ENCODE measurements at places on chromosomes 2 and 18.

DNA sequence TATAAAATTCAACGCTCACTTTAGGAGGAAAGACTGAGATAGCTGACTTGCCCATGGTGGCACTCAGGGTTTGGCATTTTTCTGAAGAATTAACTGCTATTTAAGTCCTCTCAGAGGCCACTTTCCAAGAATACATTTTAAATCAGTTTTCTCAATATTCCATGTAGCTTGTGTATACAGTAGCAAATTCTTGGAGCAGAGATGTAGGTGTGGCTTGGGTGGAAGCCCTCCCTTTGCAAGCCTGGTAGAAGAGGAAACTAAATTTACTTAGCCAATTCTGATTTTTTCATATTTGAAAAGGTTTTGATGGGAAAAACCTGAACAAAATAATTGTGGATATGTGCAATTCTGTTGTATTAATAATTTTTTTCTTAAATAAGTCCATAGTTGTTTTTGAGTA, 14.0 kb upstream of the ITGAV start:
- no peak for DNase-seq

- no peak for DNase-seq
Observed at GRCh38 chr2:15863494-15864175, 76.7 kb upstream of the MYCN start.

- no peak for DNase-seq
Observed at GRCh38 chr2:161796192-161796591, 172.0 kb downstream of the SLC4A10 start.

DNA sequence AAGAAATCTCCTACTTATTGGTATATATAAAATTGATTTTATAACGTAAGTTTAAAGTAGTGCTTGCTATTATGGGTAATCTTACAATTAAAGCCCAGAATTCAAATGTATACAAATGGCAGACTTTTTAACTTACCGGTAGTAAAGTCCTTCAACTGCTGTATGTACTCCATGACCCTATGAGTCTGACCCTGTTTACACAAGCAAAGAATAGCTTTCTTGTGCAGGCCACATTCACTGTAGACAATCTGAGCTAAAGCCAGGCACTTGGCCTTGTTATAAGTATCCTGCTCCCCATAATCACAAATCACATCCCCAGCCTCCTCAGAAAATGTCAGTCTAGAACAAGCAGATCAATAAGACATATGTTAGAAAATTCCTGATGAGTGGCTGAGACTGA, 51.7 kb downstream of the CLHC1 start:
- no peak for DNase-seq

DNA sequence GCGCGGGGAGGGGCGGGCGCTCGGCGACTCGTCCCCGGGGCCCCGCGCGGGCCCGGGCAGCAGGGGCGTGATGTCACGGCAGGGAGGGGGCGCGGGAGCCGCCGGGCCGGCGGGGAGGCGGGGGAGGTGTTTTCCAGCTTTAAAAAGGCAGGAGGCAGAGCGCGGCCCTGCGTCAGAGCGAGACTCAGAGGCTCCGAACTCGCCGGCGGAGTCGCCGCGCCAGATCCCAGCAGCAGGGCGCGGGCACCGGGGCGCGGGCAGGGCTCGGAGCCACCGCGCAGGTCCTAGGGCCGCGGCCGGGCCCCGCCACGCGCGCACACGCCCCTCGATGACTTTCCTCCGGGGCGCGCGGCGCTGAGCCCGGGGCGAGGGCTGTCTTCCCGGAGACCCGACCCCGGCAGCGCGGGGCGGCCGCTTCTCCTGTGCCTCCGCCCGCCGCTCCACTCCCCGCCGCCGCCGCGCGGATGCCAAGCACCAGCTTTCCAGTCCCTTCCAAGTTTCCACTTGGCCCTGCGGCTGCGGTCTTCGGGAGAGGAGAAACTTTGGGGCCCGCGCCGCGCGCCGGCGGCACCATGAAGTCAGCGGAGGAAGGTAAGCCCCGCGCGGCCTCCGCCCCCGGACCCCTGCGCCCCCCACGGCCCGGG, at the start of gene NFATC1:
NFATC1 (plus strand) TSS at position 170 of the 644 bp plus-strand sequence; CDS start at position 465, 295 bp downstream.
- peak; percentile 53 for DNase-seq

DNA sequence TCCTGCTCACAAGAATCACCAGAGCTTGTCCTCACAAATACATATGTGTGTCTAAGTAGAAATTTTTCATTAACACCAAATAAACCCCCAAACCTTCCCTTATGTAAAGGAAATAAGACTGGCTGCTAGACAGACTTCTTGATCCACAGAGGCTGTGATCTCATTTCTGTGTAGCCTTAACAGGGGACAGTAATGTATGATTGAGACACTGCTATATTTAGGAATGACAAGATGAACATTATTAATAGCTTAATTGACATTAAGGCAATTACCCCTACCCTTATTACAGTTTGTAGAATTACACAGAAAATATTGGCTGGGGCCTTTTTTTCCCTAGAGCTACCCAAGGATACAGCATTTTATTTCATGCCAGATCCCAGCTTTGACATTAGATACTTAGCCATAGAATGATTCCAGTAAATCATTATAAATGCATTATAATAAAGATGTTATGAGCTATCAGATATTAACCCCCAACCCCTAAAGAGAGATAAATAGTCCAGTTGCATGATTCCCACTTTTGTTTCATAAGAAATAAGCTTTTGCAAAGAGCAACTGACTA, 392.1 kb upstream of the HNRNPA3 start:
- DNase-seq, result no peak

DNA sequence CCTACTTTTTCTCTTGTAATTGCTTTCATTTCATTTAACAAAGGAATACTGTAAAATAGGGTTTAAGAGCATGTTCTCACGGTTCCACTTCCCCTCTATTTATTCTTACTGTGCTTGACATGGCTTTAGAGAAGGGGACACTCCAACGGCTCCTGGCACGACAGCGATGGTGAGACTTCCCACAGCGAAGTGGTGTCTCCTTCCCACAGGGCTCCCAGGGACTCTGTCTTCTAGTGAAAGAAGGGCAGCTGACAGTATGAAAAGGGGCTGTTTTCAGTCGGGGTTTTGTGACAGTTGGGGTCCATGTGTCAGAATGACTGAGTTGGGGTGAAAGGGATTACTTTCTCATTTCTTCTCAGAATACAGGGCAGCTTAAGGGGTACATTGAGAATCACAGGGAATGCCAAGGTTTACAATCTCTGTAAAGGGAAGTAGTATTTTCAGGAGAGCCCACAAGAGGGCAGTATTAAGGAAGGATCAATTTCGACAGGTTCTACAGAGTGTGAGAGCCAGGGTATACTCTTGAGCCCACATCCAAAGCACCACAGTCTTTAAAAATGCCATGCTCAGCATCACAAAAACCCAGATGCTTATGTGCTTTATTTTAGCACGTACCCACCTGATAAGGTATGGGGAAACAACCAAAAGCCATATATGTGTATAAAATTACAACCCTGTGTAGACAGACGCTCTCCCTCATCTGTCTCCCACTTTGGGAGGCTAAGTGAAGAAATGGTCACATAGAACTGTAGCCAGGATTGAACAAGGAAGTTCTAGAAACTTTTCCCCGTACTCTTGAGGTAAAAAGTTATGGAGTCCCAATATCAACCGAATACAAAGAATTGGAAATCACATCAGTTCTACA, 31.3 kb upstream of the RAPGEF4 start:
- no peak for DNase-seq

GRCh38 chr2:232529806-232530547, 4.0 kb downstream of the CHRND start:
- no peak for DNase-seq

- DNase-seq, result peak; percentile 51
Observed at GRCh38 chr2:230068016-230068650, 591 bp downstream of the SLC16A14 start.

GRCh38 chr2:39534095-39534711, 97.1 kb upstream of the MAP4K3 start:
- DNase-seq, result no peak

DNA sequence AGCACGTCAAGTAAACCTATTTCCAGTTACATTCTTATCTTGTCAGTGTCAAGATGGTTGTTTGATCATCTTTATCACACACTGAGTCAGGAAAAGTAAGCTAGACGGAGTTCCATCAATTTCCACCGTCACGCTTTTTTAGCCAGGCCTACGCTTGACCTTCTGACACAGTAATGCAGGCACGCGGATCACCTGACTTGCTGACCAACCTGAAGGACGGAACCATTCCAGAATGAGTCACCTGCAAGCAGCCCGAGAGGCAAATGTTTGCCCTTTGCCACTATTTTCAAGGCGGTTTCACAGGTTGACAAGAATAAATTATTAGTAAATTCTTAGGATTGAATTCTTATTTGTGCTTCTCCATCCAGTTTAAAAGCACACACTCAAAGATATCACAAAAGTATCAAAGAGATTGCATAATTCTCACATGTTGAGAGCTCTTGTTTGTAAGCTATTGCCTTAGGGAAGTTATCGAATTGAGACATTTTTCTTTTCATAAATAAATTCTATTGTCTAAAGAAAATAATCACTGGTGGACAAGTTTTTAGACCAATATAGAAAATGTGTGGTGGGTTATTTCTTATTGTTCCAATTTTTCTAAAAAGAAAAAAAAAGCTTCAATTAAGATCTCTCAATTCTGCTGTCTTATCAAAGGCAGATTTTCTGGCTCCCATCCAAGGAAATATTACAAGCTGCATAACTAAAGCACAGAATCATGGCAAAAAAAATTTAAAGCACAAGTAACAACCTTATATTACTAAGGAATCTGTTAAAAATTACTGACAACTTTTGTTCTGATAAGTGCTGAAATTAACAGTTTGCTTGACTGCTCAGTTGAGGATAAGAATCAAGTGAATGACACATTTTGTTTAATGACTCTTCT, 31.9 kb downstream of the UXS1 start:
- no peak for DNase-seq

DNA sequence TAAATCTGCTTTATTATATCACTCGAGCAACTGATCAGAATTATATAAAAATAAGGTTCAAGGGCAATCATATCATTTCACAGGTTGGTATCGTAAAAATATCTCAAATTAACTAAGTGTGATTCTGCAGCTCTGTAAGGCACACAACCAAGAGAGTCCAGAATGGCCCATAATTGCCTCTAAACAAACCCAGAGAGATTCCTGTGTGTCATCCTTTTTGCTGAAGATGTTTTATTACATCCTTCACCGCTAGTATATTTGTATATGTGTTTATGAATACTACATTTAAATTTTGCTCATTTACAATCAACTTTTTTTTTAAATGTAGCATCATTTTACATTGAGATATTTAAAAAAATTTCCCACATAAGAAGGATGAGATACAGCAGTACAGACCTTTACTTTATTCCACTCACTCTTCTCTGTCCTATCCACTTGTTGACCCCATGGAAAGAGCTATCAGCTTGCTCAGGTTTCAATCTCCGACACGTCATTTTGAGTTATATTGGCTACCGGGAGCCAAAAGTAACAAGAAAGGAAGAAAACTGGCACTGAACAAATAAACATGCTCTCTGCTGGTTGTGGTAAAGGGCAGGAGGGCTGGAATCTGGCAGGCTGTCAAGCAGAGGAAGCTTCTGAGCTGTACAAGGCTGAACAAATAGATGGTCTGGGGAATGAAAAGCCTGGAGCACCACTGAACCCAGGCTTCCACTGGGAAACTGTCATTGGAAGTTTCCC, 23.1 kb downstream of the PLA2R1 start:
- no peak for DNase-seq

DNA sequence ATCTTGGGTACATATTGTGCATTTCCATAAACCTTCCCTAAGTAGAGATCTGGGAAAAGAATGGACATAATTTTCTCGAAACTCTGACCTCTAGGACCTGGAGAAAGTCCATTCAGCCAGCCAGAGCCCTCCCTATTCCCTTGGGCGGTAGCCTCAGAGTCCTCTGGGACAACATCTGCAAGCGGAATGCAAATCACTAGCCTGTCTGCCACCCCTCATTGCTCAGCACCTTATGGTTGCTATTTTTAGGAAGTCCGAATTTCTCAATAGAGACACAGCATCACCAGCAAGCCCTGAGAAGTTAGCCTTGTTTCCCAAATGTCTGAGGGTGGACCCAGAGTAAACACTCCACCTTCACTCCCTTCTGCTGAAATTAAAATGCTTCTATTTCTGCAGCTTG, 17.6 kb upstream of the CD28 start:
- DNase-seq, result no peak

DNA sequence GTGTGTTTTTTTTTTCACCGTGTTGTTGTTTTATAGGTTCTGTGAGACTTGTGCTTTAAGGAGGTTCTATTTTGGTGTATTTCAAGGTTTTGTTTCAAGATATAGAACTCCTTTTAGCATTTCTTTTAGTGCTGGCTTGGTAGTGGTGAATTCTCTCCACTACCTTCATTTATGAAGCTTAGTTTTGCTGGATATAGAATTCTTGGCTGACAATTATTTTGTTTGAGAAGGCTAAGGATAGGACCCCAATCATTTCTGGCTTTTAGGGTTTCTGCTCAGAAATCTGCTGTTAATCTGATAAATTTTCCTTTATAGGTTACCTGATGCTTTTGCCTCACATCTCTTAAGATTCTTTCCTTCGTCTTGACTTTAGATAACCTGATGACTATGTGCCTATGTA, 66.8 kb downstream of the MSTN start:
- no peak for DNase-seq

- peak; percentile 51 for DNase-seq
Observed at GRCh38 chr2:144515696-144516410, 4.1 kb downstream of the ZEB2 start.

- no peak for DNase-seq
Observed at GRCh38 chr2:184190725-184191124, 407.6 kb upstream of the ZNF804A start.

DNA sequence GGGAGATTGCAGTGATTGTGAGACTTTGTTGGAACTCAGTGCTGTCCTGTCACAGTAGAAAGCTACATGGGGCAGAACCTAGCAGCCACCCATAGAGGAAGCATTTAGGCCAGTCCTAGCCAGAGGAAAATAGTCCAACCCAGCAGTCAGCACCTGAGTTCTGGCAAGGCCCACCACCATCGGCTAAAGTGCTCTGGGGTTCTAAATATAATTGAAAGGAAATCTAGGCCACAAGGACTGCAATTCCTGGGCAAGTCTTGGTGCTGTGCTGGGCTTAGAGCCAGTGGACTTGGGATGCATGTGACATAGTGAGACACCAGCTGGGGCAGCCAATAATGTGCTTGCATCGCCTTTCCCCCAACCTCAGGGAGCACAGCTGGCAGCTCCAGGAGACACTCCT, 28.9 kb upstream of the ACTR2 start:
- no peak for DNase-seq

- DNase-seq, result no peak
Observed at GRCh38 chr2:237062585-237062984, 23.1 kb upstream of the COPS8 start.

DNA sequence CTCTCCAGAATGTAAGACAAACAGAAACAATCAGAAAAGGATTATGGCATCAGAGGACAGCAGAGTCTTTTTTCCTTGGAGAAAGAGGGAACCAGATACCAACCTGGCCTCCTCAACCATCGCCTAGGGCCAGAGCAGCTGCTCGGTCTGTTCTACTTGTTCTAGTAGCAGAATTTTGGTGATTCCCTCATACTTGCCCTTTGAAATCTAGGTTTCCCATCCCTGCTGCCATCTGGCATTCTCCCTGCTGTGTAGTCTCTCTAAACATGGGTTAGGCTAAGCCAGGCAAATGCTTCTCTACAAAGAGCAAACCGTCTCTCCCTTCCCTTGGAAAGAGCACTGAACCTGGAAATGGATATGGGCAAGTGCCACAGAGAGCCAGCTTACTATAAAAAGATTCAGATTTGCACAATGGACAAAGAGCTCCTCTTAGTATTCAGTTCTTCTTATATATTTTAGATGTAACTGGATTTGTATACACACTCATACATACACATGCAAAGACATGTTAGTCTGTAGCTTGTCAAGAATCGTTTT, 208.6 kb upstream of the ST6GAL2 start:
- no peak for DNase-seq

- DNase-seq, result no peak
Observed at GRCh38 chr18:77144451-77145118, 12.0 kb upstream of the MBP start.

Data from activated CD8-positive, alpha-beta T cell treated with anti-CD3 and anti-CD28 coated beads, Interleukin-2, amount 10 ng/mL, durations not matched to agents 7 days and 5 days (primary cell).